ENCODE measurements at places on chromosomes 3 and 15.
A peak's percentile ranks its signal among the peaks of the same experiment; 100 is the strongest.

- peaks cover 13% of the 10 kb centered on the region for H3K36me3 ChIP-seq
- peaks cover 40% of the 10 kb centered on the region for H3K4me1 ChIP-seq
- no peak overlapping the region for H3K4me3 ChIP-seq
- no peak overlapping the region for H3K27ac ChIP-seq
- DNase-seq: no peak
Measured at GRCh38 chr3:14121859-14122258, 2.8 kb downstream of the CHCHD4 start.

- H3K27ac ChIP-seq: no peak overlapping the region
- peaks cover 3% of the 10 kb centered on the region for H3K36me3 ChIP-seq
- H3K4me3 ChIP-seq: no peak overlapping the region
- H3K27me3 ChIP-seq: no peaks in the 10 kb centered on the region
- DNase-seq: no peak
- H3K4me1 ChIP-seq: peaks cover 52% of the 10 kb centered on the region
Measured at GRCh38 chr3:194306771-194307640, 44.1 kb downstream of the CPN2 start.

GRCh38 chr15:38254051-38254883, 1.6 kb downstream of the SPRED1 start:
- H3K36me3 ChIP-seq: no peaks in the 10 kb centered on the region
- peak overlapping the region; percentile 89 for H3K4me3 ChIP-seq
- H3K27me3 ChIP-seq: peaks cover 7% of the 10 kb centered on the region
- H3K27ac ChIP-seq: peak overlapping the region; percentile 94
- H3K4me1 ChIP-seq: peaks cover 49% of the 10 kb centered on the region
- no peak for DNase-seq

DNA sequence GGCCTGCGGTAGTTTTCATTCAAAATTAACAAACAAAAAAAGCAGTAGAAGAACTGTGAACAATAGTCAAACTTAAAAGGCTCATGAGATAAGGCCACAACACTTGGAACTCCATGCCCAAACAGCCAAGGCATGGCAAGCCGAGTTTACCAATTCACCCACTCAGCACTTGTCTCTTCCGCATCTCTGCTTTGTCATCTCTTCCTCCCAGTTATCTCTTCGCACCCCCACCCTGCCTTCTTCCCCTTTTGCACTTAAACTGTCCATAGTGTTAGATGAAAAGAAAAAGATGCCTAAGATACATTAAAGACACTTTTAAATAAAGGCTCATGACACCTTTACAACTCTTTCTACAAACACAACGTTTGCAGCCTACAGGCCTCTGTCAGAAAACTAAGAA, 11.1 kb downstream of the TLE3 start:
- no peaks in the 10 kb centered on the region for H3K27me3 ChIP-seq
- H3K4me3 ChIP-seq: no peak overlapping the region
- DNase-seq: no peak
- no peak overlapping the region for H3K27ac ChIP-seq
- peaks cover 63% of the 10 kb centered on the region for H3K4me1 ChIP-seq

GRCh38 chr15:67358391-67358790, 103.8 kb downstream of the IQCH start:
- H3K4me3 ChIP-seq: no peak overlapping the region
- peaks cover 23% of the 10 kb centered on the region for H3K4me1 ChIP-seq
- DNase-seq: no peak
- H3K27me3 ChIP-seq: no peaks in the 10 kb centered on the region
- peaks cover 3% of the 10 kb centered on the region for H3K36me3 ChIP-seq

DNA sequence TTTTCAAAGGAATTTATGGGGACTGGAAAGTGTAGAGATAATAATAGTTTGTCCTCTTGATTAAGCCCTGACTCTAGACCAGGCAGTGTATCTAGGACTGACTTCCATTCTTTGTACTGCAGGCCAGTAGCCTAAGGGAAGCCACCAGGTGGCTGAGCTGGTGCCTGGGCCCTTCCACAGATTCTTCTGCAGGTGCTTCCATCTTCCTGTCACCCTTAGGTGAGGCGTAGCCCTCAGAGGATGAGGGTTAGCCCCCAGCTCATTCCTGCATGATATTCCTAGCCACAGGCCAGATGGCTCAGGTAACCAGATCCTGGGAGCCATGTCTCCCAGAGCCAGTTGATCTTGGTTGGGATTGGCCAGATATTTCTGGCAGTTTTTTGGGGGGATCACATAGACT, 169.0 kb upstream of the IL12A start:
- no peak overlapping the region for H3K4me3 ChIP-seq
- H3K27me3 ChIP-seq: no peaks in the 10 kb centered on the region
- peaks cover 57% of the 10 kb centered on the region for H3K4me1 ChIP-seq
- H3K27ac ChIP-seq: peak overlapping the region; percentile 14

- H3K4me1 ChIP-seq: no peaks in the 10 kb centered on the region
- no peaks in the 10 kb centered on the region for H3K36me3 ChIP-seq
- DNase-seq: no peak
Measured at GRCh38 chr3:180199417-180199995, 162.8 kb upstream of the PEX5L start.

DNA sequence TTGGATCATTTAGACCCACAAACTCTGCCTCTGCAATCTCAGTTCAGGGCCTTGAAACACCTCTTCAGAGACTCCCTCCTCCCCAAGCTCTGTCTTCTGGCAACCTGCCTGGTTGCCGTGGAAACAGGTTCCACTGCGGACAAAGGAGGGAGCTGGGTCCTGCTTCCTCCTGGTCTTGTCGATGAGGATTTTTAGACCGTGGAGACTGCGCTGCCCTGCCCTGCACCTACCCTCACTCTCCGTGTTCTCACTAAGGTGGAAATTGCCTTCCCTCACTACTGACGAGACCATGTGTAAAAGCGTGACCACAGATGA, at the start of gene RTP1:
TSS of gene RTP1 (plus strand) at position 152 of the 315 bp plus-strand sequence. CDS start at position 182, 30 bp downstream.
- H3K4me3 ChIP-seq: no peak within 1 kb of the TSS
- H3K4me1 ChIP-seq: no peaks in the 10 kb centered on the region
- no peaks in the 10 kb centered on the region for H3K36me3 ChIP-seq
- no peak within 1 kb of the TSS for H3K27ac ChIP-seq

DNA sequence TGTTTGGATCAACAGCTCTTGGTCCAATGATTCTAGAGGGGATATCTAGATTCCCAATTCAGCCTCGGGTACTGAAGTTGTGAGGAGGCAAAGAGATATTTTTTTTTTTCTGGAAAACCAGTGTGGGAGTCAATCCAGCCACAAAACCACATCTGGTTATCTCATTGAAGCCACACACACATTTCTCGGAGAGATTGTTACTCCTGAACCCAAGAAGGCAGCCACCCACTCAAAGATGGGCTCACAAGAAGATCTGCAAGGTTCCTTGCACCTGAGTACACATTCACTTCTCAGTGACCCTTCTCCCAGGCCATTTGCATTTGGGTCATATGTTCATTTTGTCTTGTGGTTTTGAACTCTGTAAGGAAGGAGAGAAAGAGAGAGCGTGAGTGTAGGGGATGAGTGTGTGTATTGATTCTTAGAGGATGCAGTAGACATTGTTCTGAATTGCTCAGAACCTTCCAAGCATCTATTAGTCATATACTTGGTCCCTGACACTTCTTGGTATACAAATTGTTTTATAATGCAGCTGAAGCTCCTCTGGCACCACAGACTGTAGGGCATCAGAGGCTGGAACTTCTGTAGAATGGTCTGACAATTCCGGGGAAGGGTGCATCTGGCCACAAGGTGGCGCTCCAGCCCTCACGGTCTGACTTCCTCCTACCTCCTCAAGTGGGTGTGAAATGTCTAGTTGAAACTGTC, 39.3 kb upstream of the TRA2B start:
- H3K4me1 ChIP-seq: no peaks in the 10 kb centered on the region
- no peak overlapping the region for H3K4me3 ChIP-seq
- H3K27me3 ChIP-seq: peaks cover 16% of the 10 kb centered on the region

DNA sequence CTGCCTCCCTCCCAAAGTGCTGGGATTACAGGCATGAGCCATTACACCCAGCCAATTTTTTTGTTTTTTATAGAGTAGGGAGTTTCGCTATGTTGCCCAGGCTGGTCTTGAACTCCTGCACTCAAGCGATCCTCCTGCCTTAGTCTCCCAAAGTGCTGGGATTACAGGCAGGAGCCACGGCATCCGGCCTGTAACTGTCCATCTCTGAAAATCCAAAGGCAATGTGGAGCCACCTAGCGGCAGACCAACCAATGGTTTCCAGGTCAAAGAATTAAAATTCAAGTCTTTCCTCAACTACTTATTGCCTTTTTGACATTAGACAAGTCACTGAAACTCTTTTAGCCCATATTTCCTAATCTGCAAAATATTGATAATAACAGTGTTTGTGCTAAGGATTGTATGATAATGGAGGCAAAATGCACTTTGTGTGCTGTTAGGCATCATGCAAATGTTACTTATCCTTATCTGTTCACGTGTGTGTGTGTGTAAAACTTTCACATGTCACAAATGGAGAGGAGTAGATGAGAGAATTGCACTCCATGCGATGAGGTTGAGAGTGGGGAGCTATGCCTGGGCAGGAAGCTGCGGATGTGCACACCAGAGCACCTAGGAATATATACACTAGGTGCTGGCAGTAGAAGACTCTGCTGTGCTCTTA, 48.7 kb downstream of the COL8A1 start:
- H3K27me3 ChIP-seq: peaks cover 3% of the 10 kb centered on the region
- no peak overlapping the region for H3K4me3 ChIP-seq
- H3K27ac ChIP-seq: no peak overlapping the region
- H3K36me3 ChIP-seq: no peaks in the 10 kb centered on the region
- peak; percentile 70 for DNase-seq

DNA sequence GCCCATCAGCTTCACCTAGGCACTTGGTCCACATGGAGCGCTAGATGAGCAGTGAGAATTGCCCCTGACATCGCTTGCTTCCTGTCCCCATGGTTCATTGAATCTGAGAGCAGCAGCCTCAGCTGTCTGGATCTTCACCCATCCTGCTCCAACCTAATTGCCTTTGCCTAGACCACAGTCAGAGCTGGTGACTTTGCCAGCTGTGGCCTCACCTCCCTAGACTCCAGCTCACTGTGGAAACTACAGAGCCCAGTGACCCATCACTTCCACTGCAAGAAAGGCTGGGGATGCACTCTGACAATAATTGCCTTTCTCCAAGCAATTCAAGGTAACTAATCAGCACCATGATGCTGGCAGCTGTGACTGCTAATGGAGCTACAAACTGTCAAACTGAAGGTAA, 30.6 kb upstream of the SLC6A1 start:
- H3K36me3 ChIP-seq: no peaks in the 10 kb centered on the region
- no peak overlapping the region for H3K4me3 ChIP-seq
- H3K4me1 ChIP-seq: no peaks in the 10 kb centered on the region
- H3K27ac ChIP-seq: no peak overlapping the region

- peak overlapping the region; percentile 92 for H3K27ac ChIP-seq
- DNase-seq: no peak
- H3K27me3 ChIP-seq: no peaks in the 10 kb centered on the region
- peak overlapping the region; percentile 79 for H3K4me3 ChIP-seq
- peaks cover 6% of the 10 kb centered on the region for H3K36me3 ChIP-seq
Measured at GRCh38 chr3:64266065-64266931, 41.0 kb upstream of the PRICKLE2 start.
